ENCODE measurements at places on chromosomes 7 and 10.

DNA sequence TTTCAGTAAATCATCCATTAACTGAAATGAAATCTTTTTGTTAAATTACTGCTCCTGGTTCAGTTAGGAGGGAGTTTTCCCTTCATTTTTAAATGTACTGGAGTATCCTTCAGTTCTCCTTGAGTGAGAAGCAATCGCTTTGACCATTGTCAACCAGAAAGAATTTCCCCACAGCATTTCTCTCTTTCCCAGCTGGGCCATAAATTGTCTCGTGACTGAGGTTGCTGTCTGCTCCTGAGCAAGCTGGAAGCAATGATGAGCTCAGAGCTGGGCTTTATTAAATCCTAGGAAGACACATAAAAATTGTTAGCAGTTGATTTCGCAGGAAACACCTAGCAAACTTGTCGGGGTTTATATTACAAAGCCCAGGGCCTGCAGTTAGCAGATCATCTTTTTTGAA is 102.0 kb upstream of the INSYN2A start:
- DNase-seq: no peak

DNA sequence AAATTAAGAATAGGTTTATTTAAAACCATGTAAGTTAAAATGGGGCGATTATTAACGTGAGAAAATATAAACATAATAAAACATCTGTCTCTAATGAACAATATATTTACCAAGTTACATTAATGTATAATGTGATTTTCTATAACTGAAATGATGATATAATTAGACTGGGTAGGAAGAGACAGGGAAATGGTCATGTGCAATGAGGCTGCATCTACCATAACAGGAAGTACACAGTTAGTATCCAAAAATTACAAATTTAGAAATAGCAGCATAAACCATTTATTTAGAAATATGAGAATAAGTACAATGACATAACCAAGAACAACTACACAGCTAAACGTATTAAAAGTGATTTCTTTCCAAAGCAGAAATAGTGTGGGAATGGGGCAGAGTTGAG is 25.8 kb upstream of the BET1 start:
- DNase-seq: no peak

- DNase-seq: no peak
Observed at GRCh38 chr10:113965077-113965476, 78.6 kb upstream of the ADRB1 start.

GRCh38 chr10:10826125-10826524 is 191.5 kb upstream of the CELF2 start:
- DNase-seq: no peak

GRCh38 chr7:157412491-157413180 is 75.8 kb downstream of the DNAJB6 start:
- DNase-seq: no peak

DNA sequence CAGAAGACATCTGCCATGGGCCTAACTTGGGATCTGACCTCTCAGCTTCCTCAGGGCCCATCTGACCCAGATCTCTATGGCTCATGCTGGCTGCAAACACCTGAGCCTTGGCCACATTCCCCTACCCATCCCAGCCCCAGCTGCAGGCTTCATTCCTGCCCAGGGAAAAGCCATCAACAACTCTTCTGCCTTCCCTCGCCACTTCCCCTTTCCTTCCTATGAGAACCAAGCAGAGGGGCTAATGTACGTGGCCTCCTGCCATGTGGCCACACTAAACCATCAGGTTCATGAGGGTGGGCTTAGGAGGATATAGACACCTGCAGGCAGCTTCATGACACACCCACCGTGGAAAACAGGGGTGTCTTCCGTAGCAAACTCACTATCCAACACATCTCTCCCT is 312.2 kb downstream of the GALNT17 start:
- DNase-seq: no peak
